ENCODE measurements at places on chromosomes 7 and 10. TPM values are rescaled to one million over a fixed set of nuclear protein-coding genes. Genes with fewer than 3 reads are reported as not detected.
A peak's percentile ranks its signal among the peaks of the same experiment; 100 is the strongest.

DNA sequence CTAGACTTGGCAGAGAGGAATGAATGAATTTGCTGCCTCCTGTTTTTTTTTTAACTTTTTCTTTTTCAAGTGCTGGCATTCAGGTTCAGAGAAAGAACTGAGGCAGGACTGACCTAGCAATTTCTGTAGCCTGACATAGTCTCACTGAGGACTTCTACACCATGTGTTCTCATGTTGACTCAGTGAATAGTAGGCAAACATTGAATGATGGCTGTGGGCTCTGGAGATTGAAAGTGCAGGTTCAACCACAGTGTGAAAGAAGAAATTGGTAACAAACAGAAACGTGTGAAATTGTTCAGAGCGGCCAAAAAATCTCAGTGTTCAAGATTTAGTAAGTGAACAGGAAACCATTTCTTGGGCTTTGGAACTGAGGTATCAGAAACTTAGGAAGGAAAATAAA, 322.4 kb upstream of the GHITM start:
- H3K4me3 ChIP-seq, result no peak overlapping the region
- no peak for DNase-seq
- no peaks in the 10 kb centered on the region for H3K4me1 ChIP-seq
- H3K36me3 ChIP-seq, result no peaks in the 10 kb centered on the region

GRCh38 chr10:94320285-94320914, 42.3 kb downstream of the NOC3L start:
- no peaks in the 10 kb centered on the region for H3K27me3 ChIP-seq
- no peak overlapping the region for H3K4me3 ChIP-seq
- DNase-seq, result peak; percentile 70
- H3K4me1 ChIP-seq, result no peaks in the 10 kb centered on the region

GRCh38 chr7:18505870-18506460, 10.4 kb downstream of the HDAC9 start:
- no peaks in the 10 kb centered on the region for H3K27me3 ChIP-seq
- no peaks in the 10 kb centered on the region for H3K36me3 ChIP-seq
- H3K27ac ChIP-seq, result no peak overlapping the region
- no peaks in the 10 kb centered on the region for H3K4me1 ChIP-seq

- H3K27me3 ChIP-seq, result no peaks in the 10 kb centered on the region
- H3K27ac ChIP-seq, result no peak overlapping the region
- no peak overlapping the region for H3K4me3 ChIP-seq
- no peaks in the 10 kb centered on the region for H3K36me3 ChIP-seq
Measured at GRCh38 chr10:6592080-6592479, 12.0 kb upstream of the PRKCQ start.

DNA sequence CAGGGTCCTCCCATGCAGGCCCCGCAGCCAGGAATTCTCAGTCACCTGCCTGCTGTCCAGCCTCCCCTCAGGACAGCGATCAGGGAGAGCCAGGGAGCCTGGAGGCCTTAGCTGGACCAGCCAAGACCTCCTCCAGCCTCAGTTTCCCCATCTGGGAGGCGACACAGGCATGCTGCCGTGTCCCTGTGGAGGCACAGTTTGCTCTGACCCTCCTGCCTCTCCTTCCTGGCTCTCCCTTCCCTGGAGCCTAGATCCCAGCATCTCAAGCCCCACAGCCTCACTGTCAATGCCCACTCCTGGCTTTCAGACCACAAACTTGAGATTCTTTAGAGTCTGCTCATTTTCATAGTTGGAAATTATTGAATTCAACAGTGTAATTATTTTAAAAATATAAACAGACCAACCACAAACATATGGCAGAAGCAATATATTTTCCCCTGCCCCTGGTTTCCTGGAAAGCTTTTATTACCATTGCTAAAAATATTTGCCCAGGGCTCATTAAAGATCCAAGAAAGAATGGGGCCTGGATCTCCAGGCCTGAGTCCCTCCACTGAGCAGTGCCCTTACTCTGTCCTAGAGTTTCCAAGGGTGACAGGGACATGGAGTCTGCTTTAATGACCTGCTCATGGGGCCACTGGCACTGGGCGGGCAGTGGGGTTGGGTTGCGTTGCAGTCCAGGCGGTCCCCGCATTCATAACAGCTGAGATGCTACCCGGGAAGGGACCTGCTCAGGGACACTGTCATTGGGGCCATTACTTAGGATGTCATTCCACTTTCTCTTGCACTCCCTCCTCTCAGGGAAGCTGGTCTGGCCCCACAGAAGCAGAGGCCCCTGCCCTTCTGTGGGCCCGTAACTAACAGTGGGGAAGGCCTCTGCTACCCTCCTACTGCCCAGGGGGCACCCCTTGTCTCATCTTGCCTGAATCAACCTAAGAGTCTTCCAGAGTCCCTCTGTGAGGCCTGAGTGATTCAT, 81.6 kb upstream of the CHST15 start:
- DNase-seq, result no peak
- H3K27ac ChIP-seq, result no peak overlapping the region
- H3K4me3 ChIP-seq, result no peak overlapping the region
- H3K27me3 ChIP-seq, result no peaks in the 10 kb centered on the region

DNA sequence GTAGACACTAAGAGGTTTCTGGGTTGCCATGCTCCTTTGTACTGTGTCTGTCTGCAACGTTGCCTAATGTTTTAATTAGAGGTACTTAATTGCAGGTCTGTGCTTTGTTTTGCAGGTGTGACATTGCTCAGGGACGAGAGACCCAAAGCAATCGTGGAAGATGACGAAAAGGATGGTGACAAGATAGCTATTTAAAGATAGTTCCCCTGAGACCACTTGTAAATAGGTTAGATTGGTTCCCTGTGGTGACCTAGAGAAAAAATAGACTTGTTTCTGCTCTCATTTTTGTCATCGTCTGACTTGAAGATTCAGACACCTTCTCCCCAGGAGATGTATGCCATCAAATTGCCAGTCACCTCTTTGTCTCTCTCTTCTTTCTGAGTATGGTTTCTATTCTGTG, 20.1 kb downstream of the PPP1R17 start:
- no peak for DNase-seq
- no peak overlapping the region for H3K27ac ChIP-seq
- no peaks in the 10 kb centered on the region for H3K4me1 ChIP-seq
- H3K36me3 ChIP-seq, result no peaks in the 10 kb centered on the region

DNAH11 gene
- total RNA-seq, result 1.6 TPM

SLC29A3 gene
- 4.6 TPM for total RNA-seq

OGDHL gene
- 8.5 TPM for total RNA-seq

All from prostate gland (tissue), 2 donors.